ENCODE measurements at places on chromosomes 7 and 10.

GRCh38 chr10:89829887-89830269, 128.5 kb downstream of the KIF20B start:
- DNase-seq = no peak

DNA sequence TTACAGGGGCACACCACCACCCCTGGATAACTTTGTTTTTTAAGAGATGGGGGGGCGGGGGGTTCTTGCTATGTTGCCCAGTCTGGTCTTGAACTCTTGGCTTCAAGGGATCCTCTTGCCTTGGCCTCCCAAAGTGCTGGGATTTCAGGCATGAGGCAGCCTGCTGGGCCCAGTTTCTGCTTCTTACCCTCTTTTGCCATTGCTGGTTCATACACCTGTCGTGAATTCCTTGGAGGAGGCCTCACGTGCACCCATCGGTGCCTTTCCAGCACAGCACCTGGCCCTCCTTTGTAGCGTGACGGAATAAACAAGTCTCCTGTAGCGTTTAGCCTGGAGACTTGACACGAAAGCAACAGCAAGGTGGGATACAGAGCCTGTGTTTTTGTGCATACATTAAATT, 75.5 kb downstream of the CARD11 start:
- DNase-seq = no peak

GRCh38 chr10:71179382-71179781, 33.0 kb upstream of the UNC5B start:
- no peak for DNase-seq

DNA sequence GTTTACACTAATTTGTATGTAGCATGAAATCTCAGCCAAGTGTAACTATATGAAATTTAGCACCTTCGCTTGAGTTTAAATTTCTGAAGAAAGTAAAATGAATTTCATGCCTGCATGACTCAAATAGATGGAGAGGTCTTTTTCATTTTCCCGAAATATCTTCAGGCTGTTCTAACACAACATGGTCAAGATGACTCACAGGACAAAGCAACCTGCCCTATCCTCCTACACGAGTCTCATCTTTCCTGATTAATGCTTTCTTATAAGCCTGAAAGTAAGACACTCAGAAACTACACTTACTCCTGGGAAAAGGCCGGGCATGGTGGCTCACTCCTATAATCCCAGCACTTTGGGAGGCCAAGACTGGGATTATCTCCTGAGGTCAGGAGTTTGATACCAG, 41.2 kb downstream of the CH25H start:
- no peak for DNase-seq

DNA sequence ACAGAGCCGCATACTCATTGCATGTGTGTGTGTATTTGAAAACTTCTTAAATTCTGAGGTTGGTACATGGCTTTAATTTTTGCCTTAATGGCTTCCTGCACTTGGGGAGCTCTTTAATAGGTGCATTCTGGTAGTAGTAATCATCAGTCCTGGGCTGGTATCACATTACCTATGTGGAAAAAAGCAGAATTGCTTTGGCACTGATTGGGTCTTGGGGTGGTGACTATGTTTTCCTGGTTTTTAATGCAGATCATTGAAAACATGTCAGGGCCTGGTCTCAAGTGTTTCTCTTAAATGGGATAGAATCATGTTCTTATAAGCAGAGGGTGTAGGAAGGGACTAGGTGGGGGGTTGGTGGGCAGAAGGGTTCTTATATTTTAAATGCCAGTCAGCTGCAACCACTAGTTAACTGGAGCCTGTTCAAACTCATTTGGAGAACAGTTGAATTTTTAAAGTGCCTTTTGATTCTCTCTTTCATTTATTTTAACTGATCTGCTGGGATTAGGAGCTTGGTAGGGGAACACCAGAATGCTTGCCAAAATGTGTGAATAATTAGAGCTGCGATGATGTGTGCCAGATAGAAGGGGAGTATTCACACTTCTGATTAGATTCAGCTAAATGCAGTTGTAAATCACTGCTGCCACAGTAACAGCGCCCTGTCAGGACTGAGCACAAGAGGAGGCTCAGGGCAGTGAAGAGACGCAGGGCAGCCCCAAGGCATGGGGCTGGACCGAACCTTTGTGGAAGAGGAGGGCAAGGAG, 633.5 kb upstream of the GALNT17 start:
- DNase-seq = no peak

DNA sequence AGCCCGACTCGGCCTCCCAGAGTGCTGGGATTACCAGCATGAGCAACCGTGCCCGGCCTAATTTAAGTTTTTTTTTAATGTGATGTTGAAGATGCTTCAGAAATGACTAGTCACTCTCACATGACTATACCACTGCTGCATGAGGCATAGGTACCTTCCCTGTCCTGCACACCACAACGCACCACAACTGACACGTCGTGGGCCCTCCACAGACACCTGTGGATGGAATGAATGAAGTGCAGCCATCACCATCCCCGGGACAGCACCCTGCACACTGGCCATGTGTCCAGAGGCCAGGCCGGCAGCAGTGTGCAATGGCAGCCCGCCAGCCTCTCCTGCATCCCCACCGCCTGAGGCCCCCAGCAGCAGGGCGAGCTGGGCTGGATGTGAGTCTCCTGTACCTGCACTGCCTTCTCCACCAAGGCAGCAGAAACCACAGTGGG, 55.1 kb downstream of the VOPP1 start:
- no peak for DNase-seq

DNA sequence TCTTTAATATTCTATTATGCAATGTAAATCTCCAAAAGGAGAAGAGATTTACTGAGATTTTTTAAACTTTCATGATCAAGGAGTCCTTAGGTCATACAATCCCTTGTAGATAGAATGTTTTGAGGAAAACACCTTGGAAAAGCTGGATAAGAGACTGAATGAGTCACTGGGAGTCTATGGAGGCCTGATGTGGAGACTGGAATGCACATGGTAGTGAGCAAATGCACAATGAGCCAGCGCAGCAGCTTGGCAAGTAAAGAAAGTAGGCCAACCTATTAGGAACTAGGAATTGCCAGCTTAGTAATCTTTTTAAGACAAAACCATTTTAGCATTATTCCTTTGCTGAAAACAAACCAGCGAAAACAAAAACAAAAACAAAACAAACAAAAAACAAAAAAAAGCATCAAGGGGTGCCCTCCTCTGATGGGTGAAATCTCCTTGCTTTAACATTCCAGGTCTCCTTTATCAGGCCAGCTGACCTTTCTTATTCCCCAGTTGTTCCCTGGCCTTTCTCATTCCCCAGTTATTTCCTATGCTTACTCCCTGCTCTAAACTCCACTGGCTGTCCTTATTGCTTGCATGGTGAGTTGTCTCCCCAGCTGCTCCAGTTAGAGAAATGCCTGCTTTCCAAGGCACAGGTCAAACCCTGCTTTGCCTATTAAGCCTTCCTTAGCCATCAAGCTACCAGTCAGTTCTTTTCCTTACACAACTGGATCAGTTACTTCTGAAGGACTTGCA, 135.8 kb downstream of the PLCE1 start:
- no peak for DNase-seq

DNA sequence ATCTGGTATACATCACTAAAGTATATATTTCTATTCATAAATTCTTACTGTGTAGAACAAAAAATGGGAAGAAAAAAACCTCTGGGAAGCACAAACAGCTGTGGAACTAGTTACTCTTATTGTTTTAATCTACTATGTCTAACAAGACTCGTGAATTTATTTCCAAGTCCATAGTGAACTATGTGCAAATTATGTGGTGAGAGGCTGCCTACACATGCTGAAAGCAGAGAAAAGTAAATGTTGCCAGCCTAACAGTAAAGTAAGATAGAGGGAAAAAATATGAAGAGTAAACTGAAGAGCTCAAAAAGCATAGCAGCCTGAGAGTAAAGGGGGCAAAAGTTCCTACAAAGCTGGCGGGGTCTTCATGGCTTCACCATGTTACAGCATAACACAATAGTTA, 3.0 kb downstream of the GDI2 start:
- no peak for DNase-seq

DNA sequence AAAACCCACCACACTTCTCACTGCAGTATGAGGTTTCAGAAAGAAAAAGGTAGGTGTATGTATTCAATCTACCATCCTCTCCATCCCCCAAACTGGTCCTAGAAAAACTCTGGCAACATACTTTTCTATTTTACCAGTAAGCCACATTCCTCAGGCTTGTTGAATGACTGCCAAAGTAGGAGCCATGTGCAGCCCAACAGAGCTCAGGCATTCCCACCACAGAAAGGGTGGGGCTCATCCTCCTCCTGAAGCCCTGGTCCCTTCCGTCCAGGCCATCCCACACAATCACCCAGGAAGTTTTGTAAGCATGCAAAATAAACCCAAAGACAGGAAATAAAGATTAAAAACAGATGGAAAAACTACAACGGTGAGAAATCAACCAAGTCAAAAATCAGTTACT, 57.2 kb downstream of the MAD1L1 start:
- DNase-seq = no peak

- no peak for DNase-seq
Measured at GRCh38 chr7:9017286-9017685, 583.9 kb downstream of the NXPH1 start.

DNA sequence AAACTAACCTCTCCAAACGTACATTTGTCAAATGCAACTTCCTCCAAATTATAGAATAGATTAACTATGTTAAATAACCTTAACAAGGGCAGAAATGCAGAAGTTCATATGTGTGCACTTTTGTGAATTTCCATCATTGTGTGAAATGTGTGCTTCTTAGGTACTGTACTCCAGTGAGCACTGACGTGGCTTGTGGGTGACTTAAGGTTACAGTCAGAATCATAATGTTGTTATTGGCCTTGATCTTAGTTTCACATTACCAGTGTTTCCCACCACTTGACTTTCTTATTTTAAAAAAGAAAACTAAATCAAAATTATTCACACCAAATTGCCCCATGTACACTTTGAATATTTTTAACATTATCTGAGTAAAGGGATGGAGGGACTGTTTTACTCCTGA, 155.1 kb upstream of the FZD8 start:
- no peak for DNase-seq

DNA sequence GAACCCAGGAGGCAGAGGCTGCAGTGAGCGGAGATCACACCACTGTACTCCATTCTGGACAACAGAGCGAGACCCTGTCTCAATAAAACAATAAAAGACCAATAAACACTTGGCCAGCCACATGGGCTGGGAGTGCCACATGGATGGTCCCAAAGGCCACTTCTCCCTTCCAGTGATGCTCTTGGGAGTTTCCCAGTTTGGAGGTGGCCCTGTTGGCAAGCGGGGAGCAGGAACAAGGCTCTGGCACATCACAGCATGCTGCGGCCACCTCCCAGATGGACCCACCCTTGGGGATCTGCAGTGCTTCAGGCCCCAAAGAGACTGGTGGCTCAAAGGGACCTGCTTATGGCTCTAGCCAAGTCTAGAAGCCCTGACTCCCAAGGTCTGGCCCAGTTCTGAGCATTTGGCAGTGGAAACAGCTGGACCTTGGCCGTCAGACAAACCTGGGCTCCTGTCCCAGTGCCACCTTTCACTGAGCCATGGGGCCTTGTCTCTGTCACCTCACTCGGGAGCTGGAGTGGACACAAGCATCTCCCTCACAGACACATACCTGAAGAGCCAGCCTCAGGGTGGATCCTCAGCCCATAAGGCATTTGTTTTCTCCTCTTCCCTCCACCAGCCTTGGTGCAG, 91.7 kb downstream of the COL13A1 start:
- no peak for DNase-seq

DNA sequence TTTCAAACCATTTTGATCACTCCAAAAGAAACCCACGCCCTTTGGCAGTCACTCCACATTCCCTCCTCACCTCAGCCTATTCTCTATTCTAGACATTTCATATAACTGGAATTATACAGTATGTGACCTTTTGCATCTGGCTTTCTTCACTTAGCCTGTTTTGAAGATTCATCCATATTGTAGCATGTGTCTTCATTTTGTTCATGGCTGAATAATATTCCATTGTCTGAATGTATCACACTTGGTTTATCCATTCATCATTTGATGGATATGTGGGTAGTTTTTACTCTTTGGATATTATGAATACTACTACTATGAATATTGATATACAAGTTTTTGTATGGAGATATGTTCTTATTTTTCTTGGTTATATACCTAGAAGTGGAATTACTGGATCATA, 3.5 kb upstream of the OTUD1 start:
- no peak for DNase-seq

GRCh38 chr10:17276756-17277424, 48.8 kb downstream of the VIM start:
- no peak for DNase-seq
